ENCODE measurements at places on chromosomes 3 and 15. TPM values are rescaled to one million over a fixed set of nuclear protein-coding genes. Genes with fewer than 3 reads are reported as not detected.

PLSCR5 gene
- not detected for polyA plus RNA-seq

EBLN2 gene
- polyA plus RNA-seq: 1.1 TPM

GABRR3 gene
- polyA plus RNA-seq: not detected

GRM2 gene
- 0.42 TPM for polyA plus RNA-seq

- DNase-seq: no peak
Measured at GRCh38 chr3:160090653-160091052, 102.0 kb downstream of the IL12A start.

GRCh38 chr15:31555022-31555421 is 228.4 kb downstream of the KLF13 start:
- no peak for DNase-seq

- no peak for DNase-seq
Measured at GRCh38 chr3:150261958-150262357, 146.1 kb upstream of the TSC22D2 start.
